A549 treated with CORT108297 at 1 μM for 4 hours (cell line): ENCODE measurements at places on chromosomes 12 and 14. TPM values are rescaled to one million over a fixed set of nuclear protein-coding genes. Genes with fewer than 3 reads are reported as not detected.

Gene GALNT9
- total RNA-seq, result 4.4 to 8.4 TPM (median 7.5 TPM) in 5 replicates

Gene APOLD1
- 0.30 to 0.54 TPM (median 0.34 TPM) in 5 replicates for total RNA-seq

Gene KRT74
- total RNA-seq, result not detected in 5 replicates

Gene AMHR2
- total RNA-seq, result 1.0 to 2.1 TPM (median 1.4 TPM) in 5 replicates

Gene SMOC1
- total RNA-seq, result 16.2 to 25.4 TPM (median 19.6 TPM) in 5 replicates

Gene KSR2
- total RNA-seq, result 0.48 to 0.53 TPM (median 0.50 TPM) in 5 replicates

Gene COX8C
- not detected in 5 replicates for total RNA-seq

Gene TMPRSS12
- not detected in 5 replicates for total RNA-seq

Gene TAS2R50
- total RNA-seq, result not detected in 5 replicates

Gene SLC2A14
- total RNA-seq, result not detected in 5 replicates

Gene MYF5
- total RNA-seq, result not detected in 5 replicates

Gene SERPINA12
- not detected in 5 replicates for total RNA-seq

Gene CARMIL3
- 0.40 to 0.58 TPM (median 0.50 TPM) in 5 replicates for total RNA-seq

Gene MARCHF9
- 6.3 to 8.4 TPM (median 7.9 TPM) in 5 replicates for total RNA-seq

Gene COL2A1
- total RNA-seq, result 0.02 to 0.14 TPM (median 0.07 TPM) in 5 replicates

Gene CTDSP2
- 42.4 to 59.4 TPM (median 53.9 TPM) in 5 replicates for total RNA-seq

Gene EMP1
- total RNA-seq, result 87.2 to 119 TPM (median 113 TPM) in 5 replicates

Gene SVOP
- total RNA-seq, result 0.01 TPM in 1 of 5 replicates, not detected in the others

Gene NYNRIN
- total RNA-seq, result 0.15 to 0.25 TPM (median 0.21 TPM) in 5 replicates

Gene GPR162
- total RNA-seq, result 0.27 to 0.57 TPM (median 0.42 TPM) in 5 replicates

Gene SLC6A12
- total RNA-seq, result 0.51 to 1.1 TPM (median 0.69 TPM) in 5 replicates

Gene TEX22
- 0.15 to 0.75 TPM (median 0.53 TPM) in 5 replicates for total RNA-seq

Gene ANKRD33
- total RNA-seq, result 0.08 to 0.12 TPM in 2 of 5 replicates, not detected in the others

Gene ITGA5
- 112 to 169 TPM (median 151 TPM) in 5 replicates for total RNA-seq
